Femur (tissue), 1 donor: ENCODE measurements at places on chromosomes 6 and 20.
A peak's percentile ranks its signal among the peaks of the same experiment; 100 is the strongest.

DNA sequence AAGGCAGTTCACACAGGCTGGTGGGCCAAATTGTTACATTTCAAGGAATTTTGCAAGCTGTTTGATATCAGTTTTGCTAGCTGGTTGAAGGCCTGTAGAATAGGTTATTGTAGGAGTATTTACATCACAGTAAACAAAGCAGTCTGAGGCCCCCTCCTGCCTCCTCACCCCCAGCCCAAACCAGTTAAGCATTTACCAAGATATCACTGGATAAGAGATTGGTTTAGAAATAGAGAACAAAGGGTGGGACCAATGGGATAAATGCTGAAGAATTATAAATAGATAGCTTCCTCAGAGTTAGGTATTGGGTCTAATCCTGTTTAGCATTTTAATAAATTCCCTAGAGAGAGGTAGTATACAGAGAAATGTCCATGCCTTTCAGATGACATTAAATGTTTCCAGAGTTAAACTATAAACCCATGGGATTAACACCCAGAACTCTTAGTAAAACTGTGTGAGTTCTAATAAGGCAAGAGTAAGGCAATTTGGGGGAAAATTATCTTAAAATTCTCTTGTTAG, 2.3 kb upstream of the PHACTR2 start:
- DNase-seq: no peak

GRCh38 chr6:37850728-37851285, 31.3 kb downstream of the ZFAND3 start:
- no peak for DNase-seq

DNA sequence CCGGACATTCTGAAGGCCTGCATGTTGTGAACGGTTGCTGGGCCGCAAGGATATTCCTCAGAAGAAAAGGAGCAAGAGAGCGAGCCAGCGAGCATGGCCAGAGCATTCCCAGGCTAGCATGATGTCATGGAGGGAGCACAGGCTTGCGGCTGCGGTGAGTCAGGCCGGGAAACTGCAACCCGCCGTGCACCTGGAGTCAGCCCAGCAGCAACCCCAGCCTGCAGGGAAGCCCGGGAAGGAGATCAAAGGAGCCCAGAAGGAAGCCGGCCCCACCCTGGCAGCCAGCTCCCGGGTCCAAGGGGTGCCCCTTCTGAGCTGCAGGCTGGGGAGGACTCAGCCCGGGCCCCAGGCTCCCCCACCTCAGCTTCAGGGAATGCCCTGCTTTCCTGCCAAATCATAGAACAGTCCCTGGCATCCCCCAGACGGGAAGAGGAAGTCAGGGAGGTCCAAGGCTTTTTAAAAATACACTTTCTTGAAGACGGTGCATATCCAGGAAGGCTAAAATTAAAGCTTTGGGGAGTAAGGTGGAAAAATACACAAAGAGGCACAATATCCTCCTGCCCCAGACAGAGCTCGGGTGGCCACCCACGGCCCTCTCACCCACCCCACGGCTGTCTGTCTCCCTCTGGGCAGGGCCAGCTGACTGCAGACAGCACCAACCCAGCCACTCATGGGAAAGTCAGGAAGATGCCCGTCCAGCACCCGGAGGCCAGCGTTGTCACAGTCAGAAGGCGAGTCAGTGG, 53.7 kb downstream of the BMP7 start:
- peak; percentile 94 for DNase-seq

GRCh38 chr6:161701056-161701455, 427.2 kb upstream of the AGPAT4 start:
- DNase-seq: no peak

- DNase-seq: no peak
Measured at GRCh38 chr6:41269166-41269565, 17.3 kb downstream of the TREM1 start.

DNA sequence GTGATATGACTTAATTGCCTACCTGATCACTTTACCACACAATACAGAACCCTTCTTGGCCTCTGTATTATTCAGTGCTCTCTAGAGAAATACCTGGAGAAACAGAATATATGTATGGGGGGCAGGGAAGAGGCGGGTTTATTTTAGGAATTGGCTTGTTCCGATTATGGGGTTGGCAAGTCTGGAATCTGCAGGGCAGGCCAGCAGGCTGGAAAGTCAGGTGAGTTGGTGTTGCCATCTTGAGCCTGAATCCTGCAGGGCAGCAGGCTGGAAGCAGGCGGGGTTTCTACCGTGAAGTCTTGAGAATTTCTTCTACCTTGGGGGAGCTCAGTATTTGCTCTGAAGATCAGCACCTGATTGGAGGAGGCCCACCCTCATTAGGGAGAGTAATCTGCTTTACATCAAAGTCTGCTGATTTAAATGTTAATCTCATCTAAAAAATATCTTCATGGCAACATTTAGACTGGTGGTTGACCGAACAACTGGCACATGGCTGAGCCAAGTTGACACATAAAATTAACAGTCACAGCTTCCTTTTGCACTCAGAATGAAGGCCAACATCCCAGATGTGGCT, 193.9 kb downstream of the ZDHHC14 start:
- no peak for DNase-seq

- DNase-seq: no peak
Measured at GRCh38 chr6:167941822-167942221, 55.6 kb upstream of the KIF25 start.

GRCh38 chr20:63934271-63935068, 21.7 kb downstream of the UCKL1 start:
- no peak for DNase-seq

GRCh38 chr6:109660526-109661320, 30.3 kb downstream of the AK9 start:
- DNase-seq: no peak

- DNase-seq: no peak
Measured at GRCh38 chr20:23361119-23361475, 885 bp upstream of the GZF1 start.

DNA sequence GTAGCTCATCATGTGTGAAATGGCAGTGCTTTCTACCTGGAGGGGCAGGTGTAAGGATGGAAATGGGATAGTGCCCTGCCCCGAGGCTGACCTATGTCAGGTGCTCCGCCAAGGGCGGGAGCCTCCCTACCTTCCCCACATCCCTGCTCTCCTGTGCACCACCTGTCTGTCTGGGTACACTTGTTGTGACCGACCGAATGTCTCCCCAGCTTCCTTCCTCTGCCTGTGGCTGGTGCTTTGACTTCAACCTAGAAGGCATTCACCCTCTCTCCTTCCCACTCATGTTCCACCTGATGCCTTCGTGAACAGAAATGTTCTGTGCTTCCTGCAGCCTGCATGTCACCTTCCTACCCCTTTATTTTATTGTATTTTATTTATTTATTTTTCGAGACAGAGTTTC, 114.8 kb downstream of the SCML4 start:
- DNase-seq: no peak

GRCh38 chr6:114550316-114550715, 207.5 kb upstream of the HS3ST5 start:
- no peak for DNase-seq

DNA sequence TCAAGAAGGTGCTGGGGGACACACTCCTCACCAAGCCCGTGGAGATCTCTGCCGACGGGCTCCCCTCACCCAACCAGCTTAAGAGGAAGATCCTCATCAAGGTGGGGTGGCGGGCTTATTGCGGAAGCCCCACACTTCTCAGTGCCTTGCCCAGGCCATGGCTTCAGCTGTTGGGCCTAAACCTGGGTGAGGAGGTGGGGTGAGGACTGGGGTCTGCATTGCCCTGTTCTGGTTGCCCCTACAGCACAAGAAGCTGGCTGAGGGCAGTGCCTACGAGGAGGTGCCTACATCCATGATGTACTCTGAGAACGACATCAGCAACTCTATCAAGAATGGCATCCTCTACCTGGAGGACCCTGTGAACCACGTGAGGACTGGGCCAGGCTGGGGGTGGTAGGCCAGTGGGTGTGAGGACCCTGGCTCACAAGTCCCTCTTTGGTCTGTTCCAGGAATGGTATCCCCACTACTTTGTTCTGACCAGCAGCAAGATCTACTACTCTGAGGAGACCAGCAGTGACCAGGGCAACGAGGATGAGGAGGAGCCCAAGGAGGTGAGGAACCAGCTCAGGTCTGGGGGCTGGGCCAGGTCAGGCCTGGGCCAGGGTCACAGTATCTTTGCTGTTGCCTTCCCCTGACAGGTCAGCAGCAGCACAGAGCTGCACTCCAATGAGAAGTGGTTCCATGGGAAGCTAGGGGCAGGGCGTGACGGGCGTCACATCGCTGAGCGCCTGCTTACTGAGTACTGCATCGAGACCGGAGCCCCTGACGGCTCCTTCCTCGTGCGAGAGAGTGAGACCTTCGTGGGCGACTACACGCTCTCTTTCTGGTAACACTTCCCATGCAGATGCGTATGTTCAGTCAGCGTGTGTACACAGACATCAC, 27.9 kb downstream of the PLCG1 start:
- no peak for DNase-seq

DNA sequence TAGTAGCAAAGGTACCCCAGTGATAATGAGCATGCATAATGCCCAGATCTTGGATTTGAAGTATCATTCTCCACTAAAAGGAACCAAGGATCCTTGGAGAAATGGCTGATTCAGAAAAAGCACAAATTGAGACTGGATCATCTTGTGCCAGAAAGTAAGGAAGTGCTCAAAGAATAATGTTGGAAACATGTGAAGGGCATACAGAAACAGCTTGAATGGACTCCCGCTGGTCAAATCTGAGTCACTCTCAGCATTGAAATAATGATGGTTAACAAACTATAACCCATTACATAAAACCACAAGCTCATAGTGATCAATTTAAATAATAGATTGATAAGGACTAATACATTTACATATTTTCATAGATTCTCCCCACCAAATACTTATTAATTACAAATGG, 3.6 kb upstream of the OSTM1 start:
- DNase-seq: no peak

- DNase-seq: no peak
Measured at GRCh38 chr6:130906736-130907381, 79.7 kb downstream of the SMLR1 start.

DNA sequence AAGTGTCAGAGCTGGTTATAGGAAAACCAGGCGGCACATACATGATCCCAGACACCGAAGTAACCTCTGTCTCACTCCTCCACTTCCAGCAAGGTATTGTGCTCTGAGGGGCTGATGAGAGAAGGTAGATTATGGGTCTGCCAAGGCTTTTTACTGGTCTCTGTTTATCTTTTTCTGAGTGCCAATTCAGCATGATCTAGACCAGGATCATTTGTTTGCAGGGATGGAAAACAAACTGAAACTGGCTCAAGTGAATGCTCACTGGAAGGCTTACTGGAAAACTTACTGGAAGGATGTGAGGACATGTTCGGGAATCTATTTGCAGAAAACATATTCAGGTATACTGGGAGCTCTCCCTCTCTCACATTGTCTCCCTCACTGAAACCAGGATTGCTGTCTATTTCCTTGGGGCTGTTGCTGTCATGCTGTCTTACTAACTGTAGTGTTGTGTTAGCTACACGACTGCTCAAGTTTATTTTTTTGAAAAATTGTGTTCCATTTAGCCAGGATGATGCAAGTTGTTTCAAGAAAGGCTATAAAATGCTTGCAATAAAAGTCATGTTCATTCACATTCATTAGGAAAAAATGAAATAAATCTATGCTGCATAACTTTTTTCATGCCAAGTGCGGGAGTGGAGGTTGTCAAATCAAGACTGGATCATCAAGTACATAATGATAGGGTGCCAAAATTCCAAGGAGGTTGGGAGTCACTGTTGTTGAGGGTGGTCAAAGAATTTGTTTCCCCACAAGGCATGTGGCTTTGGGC, 37.0 kb downstream of the KLHL31 start:
- DNase-seq: no peak

DNA sequence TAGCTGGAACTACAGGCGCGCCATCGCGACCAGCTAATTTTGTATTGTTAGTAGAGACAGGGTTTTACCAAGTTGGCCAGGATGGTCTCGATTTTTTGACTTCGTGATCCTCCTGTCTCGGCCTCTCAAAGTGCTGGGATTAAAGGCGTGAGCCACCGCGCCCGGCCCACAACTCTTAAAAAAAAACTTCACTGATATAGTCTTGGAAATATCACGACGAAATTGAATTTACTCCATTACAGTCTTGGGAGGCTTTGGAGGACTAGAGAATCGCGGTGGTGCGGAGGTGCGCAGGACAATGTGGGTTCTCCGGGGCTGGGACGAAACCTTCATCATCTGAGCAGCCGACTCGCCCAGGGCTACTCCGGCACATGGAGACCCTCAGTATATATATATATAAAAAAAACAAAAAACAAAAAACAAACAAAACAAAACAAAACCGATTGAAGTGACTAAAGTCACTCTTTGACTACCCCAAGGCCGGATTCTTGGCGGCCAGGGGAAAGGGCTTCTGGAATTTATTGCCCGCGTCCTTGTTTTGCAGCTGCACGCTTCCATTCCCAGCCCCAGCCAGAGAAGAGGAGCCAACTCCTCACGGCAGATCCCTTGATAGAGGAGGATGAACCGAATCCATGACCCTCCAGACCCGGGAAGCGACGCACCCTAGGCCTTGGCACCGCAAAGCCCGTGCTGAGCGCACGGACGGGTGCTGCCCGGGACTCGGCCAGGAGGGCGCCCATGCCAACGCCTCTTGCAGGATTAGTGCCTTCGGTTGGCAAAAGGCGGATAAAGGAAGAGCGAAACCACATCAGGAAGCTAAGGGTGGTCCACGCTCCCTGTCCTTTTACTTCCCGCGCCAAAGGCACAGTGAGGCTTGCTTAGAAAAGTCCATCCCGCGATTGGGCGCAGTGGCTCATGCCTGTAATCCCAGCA, 1.7 kb upstream of the GCM2 start:
- no peak for DNase-seq

GRCh38 chr6:91852252-91852651, 1265.4 kb upstream of the MAP3K7 start:
- DNase-seq: no peak

DNA sequence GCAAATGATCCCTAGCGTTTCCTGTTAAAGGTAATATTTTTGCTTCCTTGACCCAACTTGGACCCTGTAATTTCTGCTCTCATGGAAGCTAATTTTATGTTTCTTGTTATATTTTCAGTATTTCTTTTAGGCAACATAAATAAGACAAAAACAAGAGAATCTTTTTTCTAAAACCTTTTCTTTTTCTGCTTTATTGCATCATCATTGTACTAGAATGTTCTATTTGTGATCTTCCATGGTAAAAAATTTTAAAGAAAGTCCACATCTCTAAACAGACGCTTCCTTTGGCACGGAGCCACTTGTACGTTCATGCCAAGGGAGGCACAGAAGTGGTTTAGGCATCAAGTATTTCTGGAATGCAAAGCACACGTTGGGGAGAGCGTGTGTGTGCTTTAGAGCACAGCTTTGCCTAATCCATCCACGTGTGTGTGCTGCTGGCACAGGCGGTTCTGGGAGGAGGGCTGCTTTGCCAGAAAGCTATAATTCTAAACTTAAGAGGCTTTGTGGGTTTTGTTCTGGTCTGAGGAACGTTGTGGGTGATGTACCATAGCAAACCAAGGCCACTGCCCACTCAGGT, 98.3 kb downstream of the SASH1 start:
- peak; percentile 86 for DNase-seq

GRCh38 chr6:134875367-134875766, 74.5 kb downstream of the ALDH8A1 start:
- no peak for DNase-seq

DNA sequence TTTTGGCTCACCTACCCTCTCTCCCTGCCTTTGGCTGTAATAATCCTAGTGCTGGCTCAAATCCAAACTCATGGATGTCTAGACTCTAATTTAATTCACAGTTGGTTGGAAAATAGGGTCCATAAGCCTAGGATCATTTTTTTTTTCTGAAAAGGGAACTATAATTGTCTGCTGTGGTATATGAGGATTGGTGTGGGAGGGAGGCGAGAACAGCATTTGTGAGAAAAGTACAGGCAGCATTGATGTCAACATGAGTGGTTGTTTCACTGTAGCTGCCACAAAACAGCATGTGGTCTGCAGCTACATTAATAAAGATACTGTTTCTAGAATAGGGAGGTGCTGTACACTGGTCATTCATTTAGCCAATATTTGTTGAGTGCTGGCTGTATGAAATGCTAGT, 18.6 kb upstream of the POLR1H start:
- DNase-seq: no peak
